ENCODE measurements at places on chromosomes 16 and 17.

DNA sequence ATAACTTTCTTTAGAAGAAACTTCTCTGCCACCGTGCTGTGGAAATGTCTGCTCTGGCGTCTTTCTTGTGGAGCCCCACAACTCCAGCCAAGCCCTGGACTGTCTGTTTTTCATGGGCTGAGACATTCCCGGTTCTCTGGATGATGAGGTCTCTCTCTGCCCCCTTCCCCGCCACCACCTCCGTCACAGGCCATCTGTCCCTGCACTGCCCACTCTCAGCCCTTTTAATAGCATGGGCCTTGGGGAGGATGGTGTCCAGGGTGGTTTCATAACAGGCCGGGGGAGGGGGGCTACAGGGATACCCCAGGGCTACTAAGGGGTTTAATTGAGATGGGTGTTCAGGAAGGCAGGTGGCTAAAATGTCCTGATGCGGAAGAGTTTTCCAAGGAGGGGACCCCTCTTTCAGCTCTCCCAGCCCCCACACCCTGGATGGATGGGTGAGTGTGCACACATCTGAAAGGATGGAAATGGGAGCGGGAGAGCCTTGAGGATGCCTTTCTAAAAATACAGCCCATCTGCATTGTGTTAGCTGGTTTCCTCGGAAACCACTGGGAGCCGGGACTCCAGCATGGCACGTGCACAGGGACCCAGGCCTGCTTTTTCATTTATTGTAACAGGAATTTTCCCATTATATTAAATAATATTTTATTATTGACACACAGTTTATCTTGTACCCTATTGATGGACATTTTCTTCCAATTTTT is 14.6 kb upstream of the NDRG4 start:
- DNase-seq, result no peak

DNA sequence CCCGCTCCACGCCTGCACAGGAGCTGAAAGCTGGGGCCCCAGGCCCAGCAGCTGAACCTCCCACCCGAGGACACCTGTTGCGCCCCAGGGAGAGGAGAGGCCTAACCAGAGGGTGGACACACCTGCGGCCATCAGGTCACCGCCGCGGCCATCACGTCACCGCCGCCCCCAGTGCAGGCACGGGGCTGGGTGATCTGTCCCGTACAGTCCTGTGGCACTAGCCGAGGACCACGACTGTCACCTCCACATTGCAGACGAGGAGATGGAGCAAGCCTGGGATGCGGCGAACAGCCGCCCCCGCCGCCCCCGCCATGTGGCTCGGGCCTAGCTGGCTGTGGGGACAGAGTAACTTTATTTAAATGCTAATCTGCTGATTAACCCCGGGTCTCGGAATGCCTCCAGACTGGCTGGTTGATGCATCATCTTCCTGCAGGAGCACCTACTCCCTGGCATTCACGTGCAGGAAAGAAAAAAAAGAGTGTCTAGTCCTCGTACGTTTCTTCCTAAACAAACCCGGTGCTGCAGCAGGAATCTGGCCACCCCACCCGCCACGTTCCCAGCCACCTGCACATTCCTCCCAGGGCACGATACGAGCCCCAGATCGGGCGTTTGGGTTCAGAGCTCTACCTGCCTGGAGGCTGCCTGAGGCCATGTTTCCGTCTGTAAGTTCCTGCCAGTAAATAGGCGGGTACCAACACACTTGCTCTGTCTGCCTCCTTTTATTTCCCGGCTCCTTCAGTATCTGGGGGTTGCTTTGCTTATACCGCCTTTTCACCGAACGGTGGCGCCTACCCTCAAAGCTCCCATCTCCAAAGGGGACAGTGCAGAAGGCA is 29.9 kb downstream of the PIEZO1 start:
- DNase-seq, result no peak

- no peak for DNase-seq
Measured at GRCh38 chr17:60525328-60525684, 736 bp downstream of the APPBP2 start.

- DNase-seq, result no peak
Measured at GRCh38 chr16:89277641-89278341, 60.3 kb downstream of the ZNF778 start.

DNA sequence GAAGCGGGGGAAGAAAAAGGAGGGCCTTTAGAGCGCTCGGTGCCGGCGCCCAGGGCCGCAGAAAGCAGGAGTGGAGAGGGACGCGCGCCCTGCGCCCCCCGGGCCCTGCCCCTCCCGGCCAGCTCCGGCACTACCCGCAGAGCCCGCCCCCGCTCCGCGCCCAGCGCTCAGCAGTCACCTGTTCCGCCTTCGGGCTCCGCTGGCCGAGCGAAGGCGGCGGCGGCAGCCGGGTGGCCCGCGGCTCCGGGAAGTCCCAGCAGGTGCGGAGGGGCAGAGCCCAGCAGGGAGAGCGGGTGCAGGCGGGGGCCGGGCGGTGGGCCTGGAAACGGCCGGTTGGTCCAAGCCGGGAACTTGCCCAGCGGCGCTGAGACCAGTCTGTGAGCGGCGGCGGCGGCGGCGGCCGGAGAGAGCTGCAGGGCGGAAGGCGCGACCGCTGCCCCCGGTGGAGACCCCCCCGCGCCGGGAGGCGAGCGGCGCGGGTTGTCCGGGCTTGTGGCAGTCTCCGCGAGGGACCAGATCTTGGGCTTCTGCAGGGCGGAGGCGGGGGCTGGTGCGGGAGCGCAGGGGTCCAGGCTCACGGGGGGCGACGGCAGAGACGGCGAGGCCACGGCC is 2.2 kb downstream of the IRX3 start:
- DNase-seq, result no peak

- DNase-seq, result no peak
Measured at GRCh38 chr16:73315645-73316044, 267.7 kb upstream of the ZFHX3 start.

DNA sequence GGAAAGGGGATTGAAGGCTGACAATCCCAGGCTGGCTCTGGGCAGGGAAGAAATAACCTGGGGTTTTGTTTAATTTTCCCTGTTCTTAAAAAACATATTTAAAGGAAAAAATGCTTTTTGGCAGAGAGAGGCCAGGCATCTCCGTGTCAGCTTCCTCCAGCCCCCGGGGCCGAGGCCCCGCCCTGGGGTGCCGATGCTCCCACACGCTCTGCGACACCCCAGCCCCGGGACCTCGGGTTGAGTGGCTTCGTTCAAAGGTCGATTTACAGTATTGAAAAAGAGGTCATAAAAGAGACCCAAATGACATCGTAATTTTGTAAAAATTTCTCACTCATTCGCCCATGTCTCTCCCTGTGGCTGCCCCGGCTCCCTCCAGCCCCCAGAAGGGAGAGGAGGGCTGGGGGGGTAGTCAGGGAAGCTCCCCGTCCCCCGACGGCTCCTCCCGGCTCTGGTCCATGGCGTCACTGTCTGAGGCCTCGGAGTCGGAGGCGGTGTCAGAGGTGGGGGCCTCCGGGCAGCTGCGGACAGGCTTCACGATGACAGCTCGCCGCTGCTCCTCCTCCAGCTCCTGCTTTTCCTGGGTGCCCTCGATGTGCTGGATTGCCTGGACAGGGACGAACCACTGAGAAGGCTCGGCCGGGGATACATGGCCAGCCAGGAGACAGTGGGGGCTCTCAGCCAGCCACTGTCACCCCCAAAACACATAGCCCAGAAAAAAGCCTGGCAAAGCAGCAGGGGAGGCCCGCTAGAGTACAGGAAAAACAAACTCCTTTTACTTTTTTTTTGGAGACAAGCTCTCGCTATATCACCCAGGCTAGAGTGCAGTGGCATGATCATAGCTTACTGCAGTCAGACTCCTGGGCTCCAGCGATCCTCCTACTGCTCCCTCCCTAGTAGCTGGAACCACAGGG is 14.9 kb downstream of the TFAP4 start:
- DNase-seq, result no peak

- DNase-seq, result no peak
Measured at GRCh38 chr17:82603981-82604448, 44.2 kb downstream of the WDR45B start.
